ENCODE measurements at places on chromosomes 3 and 15.

GRCh38 chr3:195032955-195033354 lies 238.0 kb downstream of the XXYLT1 start:
- H3K27ac ChIP-seq, result peak overlapping the region; percentile 43
- H3K36me3 ChIP-seq, result no peaks in the 10 kb centered on the region
- H3K4me1 ChIP-seq, result peaks cover 12% of the 10 kb centered on the region
- DNase-seq, result no peak
- H3K4me3 ChIP-seq, result no peak overlapping the region

- no peak overlapping the region for H3K27ac ChIP-seq
- no peaks in the 10 kb centered on the region for H3K36me3 ChIP-seq
- H3K4me3 ChIP-seq, result no peak overlapping the region
- H3K4me1 ChIP-seq, result no peaks in the 10 kb centered on the region
- DNase-seq, result no peak
Observed at GRCh38 chr3:169940470-169941181, 26.0 kb upstream of the SEC62 start.

- H3K27me3 ChIP-seq, result no peaks in the 10 kb centered on the region
- no peaks in the 10 kb centered on the region for H3K4me1 ChIP-seq
- H3K36me3 ChIP-seq, result no peaks in the 10 kb centered on the region
- DNase-seq, result no peak
- no peak overlapping the region for H3K4me3 ChIP-seq
Observed at GRCh38 chr3:153979418-153980251, 141.6 kb upstream of the ARHGEF26 start.

DNA sequence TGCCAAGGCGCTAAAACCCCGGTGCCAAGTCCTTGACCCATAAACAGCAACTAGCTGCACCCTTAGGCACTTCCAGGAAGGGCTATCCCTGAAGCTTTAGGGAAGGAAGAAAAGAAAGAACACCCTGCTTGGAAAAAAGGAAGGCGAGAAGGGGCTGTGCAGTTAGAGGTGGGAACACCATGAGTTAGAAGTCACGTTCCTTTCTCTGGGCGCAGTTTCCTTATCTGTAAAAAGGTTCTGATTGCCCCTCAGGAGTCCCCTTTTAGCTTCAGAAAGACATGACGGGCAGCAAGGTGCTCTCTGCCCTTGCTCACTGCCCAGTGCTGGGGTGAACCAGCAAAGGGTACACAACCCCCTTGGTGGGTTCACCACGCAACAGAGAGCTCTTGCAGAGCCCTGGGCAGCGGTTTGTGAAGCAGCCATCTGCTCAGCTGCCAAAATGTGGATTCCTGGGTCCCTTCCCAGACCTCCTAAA lies 798 bp downstream of the GCHFR start:
- no peaks in the 10 kb centered on the region for H3K36me3 ChIP-seq
- H3K27ac ChIP-seq, result peak overlapping the region; percentile 85
- no peaks in the 10 kb centered on the region for H3K27me3 ChIP-seq
- peak overlapping the region; percentile 62 for H3K4me3 ChIP-seq
- peaks cover 15% of the 10 kb centered on the region for H3K4me1 ChIP-seq

- no peak for DNase-seq
- peak overlapping the region; percentile 72 for H3K27ac ChIP-seq
- H3K27me3 ChIP-seq, result no peaks in the 10 kb centered on the region
Observed at GRCh38 chr3:12369029-12369428, 80.2 kb downstream of the PPARG start.

DNA sequence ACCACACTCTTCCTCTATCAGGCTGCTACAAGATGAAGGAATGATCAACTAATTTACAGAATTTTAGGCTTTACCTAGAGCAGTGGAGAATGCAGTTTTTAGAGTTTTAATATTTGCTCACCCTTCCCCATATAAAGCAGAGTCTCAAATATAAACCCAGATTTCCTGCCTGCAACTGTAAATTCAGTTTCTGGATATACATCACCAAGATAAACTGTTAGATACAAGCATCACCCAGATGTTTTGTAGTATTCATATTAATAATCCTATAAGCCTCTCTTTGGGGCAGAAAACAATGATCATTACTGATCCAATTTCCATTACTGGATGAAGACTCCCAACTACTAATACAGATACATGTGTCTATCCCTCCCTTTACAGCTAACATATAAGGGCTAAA lies 205.9 kb downstream of the TNIK start:
- H3K36me3 ChIP-seq, result no peaks in the 10 kb centered on the region
- H3K4me1 ChIP-seq, result no peaks in the 10 kb centered on the region
- H3K4me3 ChIP-seq, result no peak overlapping the region
- H3K27me3 ChIP-seq, result no peaks in the 10 kb centered on the region

DNA sequence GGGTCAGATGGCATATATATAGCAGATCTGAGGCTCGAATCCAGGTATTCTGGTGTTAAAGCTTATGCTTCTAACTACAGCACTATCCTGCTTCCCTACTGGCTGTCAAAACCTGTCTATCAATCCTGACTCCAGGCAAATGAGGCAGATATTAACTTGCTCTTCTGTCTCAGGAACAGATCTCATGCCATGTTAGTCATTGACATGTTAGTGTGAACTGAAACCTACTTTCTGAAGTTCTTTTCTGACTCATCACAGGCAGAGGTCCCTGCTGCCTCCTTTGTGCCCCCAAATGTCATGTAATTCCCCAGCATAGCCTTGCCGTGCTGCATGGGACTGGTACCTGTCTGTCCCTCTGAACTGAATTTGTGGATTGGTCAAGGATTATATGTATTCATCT lies 125.0 kb upstream of the SMAD3 start:
- no peak overlapping the region for H3K27ac ChIP-seq
- H3K36me3 ChIP-seq, result no peaks in the 10 kb centered on the region
- peaks cover 14% of the 10 kb centered on the region for H3K4me1 ChIP-seq
- H3K27me3 ChIP-seq, result no peaks in the 10 kb centered on the region
- no peak for DNase-seq

GRCh38 chr15:67048281-67049279 lies 16.8 kb upstream of the SMAD3 start:
- no peaks in the 10 kb centered on the region for H3K36me3 ChIP-seq
- peaks cover 29% of the 10 kb centered on the region for H3K4me1 ChIP-seq
- no peak overlapping the region for H3K4me3 ChIP-seq

DNA sequence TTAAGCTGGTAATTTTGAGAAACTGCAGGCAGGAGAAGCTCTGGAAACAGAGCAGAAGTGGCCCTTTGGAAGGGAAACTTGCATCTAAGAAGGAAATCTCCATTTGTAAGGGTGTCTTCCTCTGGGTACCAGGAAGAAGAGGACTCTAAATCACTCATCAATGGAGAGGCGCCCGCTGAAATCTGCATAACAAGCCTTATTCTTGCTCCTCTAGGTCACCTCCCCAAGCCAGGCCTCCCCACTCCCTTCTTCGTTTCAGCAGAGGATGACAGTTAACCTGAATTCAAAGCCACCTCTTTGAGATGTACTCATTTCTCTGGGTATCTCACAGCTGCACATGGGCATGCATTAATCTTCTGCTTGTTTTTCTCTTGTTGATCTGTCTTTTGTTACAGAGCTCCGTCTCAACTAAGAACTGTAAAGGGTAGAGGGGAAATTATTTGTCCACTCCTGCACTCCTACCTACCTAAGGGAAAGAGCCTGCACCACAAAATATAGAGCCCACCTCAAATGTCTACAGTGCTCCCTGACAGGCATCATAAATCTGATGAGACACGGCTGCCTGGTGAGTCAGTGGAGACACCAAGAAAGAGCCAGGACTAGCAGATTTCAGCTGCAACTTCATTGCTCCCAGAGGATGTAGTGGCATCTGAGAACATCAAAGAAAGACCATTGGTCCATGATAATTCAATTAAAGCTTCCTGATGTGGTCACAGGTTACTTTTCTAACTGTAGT lies 51.5 kb downstream of the GABRB3 start:
- no peaks in the 10 kb centered on the region for H3K27me3 ChIP-seq
- no peaks in the 10 kb centered on the region for H3K36me3 ChIP-seq
- no peak for DNase-seq
- H3K4me1 ChIP-seq, result no peaks in the 10 kb centered on the region

GRCh38 chr3:39176025-39176714 lies 16.2 kb downstream of the XIRP1 start:
- H3K27me3 ChIP-seq, result no peaks in the 10 kb centered on the region
- no peak for DNase-seq
- peak overlapping the region; percentile 90 for H3K27ac ChIP-seq
- no peak overlapping the region for H3K4me3 ChIP-seq
- peaks cover 17% of the 10 kb centered on the region for H3K4me1 ChIP-seq

- peaks cover 26% of the 10 kb centered on the region for H3K4me1 ChIP-seq
- H3K36me3 ChIP-seq, result no peaks in the 10 kb centered on the region
- DNase-seq, result no peak
- no peaks in the 10 kb centered on the region for H3K27me3 ChIP-seq
- no peak overlapping the region for H3K27ac ChIP-seq
Observed at GRCh38 chr3:101938262-101938847, 89.0 kb downstream of the NFKBIZ start.

DNA sequence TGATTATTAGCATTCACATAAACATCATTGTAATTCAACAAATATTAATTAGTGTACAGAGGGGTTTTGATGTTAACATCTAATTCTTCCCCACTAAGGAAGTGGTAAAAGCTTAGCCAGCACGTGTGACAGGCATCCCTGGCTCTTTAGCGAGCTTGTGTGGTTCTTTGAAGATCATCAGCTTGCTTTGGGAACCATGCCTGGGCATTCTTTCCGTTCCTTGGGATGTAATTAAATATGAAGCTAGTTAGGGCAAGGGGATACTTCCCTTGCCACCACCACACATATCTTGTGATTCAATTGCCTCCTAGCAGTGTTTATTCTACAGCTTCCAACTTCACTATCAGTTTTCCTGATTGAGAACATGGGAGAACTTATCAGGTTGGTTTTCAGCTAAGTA lies 246.5 kb downstream of the MYRIP start:
- no peaks in the 10 kb centered on the region for H3K4me1 ChIP-seq
- H3K4me3 ChIP-seq, result no peak overlapping the region
- H3K27ac ChIP-seq, result no peak overlapping the region
- no peak for DNase-seq
- no peaks in the 10 kb centered on the region for H3K36me3 ChIP-seq
- no peaks in the 10 kb centered on the region for H3K27me3 ChIP-seq

GRCh38 chr3:182682263-182683241 lies 110.8 kb upstream of the ATP11B start:
- H3K27ac ChIP-seq, result peak overlapping the region; percentile 79
- H3K27me3 ChIP-seq, result peaks cover 27% of the 10 kb centered on the region
- H3K36me3 ChIP-seq, result no peaks in the 10 kb centered on the region
- DNase-seq, result peak; percentile 77
- peaks cover 33% of the 10 kb centered on the region for H3K4me1 ChIP-seq

DNA sequence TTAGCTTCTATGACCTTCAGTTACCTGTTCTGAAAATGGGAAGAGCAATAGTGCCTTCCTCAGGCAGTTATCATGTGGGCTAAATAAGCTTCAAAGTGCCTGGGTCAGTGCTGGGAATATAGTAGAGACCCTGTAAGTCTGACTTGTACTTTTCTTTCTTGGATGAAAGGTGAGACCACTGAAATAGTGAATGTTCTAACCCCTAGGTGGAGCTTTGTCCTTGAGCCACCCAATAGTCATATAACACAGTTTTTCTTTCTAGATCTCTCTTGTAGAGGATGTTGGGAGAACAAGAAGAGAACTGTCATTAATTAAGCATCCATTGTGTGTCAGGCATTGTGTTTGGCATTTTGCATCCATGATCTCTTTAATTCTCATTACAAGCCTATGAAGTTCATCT lies 13.0 kb upstream of the BFSP2 start:
- DNase-seq, result no peak
- no peaks in the 10 kb centered on the region for H3K4me1 ChIP-seq
- H3K4me3 ChIP-seq, result no peak overlapping the region
- no peaks in the 10 kb centered on the region for H3K36me3 ChIP-seq
- no peak overlapping the region for H3K27ac ChIP-seq

DNA sequence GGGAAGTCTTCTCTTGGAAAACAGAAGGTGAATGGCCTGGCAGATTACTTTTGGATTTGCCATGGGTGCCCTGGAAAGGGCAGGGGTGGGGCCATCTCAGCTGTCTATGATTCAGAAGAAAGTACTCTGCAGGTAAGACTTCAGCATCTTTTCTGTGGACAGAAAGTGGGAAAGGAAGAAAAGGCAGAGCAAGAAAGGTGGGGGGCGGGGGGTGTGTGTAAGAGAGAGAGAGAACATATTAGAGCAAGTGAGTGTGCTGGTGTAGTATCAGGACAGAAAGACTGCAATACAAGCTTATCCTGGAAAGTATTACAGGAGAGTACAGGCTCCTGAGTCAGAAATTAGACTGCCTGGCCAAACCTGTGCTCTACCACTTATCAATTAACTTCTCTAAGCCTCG lies 5.5 kb downstream of the TAGLN3 start:
- H3K4me1 ChIP-seq, result peaks cover 4% of the 10 kb centered on the region
- peaks cover 18% of the 10 kb centered on the region for H3K27me3 ChIP-seq
- DNase-seq, result no peak

DNA sequence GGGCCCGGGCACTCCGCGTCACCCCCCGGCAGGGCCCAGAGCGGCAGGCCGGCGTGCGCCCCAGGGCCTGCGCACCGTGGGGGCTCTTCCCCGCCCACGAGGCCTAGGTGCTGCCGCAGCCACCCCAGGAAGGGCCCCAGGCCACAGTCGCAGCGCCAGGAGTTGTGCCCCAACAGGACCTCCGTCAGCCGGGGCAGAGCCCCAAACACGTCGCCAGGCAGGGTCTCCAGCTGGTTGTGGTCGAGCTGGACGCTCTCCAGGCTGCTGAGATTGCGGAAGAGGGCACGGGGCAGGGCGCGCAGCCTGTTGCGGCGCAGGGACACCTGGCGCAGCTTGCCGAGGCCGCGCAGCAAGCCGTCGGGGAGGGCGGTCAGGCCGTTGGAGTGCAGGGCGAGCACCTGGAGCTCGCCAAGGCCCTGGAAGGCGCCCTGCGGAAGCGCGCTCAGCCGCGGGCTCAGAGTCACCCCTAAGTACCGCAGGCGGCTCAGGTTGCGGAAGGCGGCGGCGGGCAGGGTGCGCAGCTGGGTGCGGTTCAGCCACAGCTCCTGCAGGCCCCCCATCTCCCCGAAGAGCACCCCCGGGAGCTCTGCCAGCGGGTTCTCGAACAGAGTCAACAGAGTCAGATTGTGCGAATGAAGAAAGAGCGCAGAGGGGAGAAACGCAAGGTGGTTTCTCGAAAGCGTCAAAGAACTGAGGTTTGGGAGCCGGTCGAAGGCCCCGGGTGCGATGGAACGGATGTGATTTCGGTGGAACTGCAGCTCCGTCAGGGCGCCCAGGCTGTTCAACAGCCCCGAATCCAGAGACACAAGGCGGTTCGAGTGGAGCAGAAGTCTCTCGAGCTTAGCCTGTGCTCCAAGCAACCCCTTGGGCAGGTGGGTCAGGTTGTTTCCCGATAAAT lies 2.0 kb downstream of the GP5 start:
- H3K27ac ChIP-seq, result peak overlapping the region; percentile 32
- H3K4me3 ChIP-seq, result peak overlapping the region; percentile 24
- no peaks in the 10 kb centered on the region for H3K36me3 ChIP-seq
- no peak for DNase-seq
- no peaks in the 10 kb centered on the region for H3K4me1 ChIP-seq
- peaks cover 20% of the 10 kb centered on the region for H3K27me3 ChIP-seq
